ENCODE measurements at places on chromosomes 2 and 18. TPM values are rescaled to one million over a fixed set of nuclear protein-coding genes. Genes with fewer than 3 reads are reported as not detected.

Gene UBR3
- 86.0 TPM for polyA plus RNA-seq

Gene COLEC12
- 3.2 TPM for polyA plus RNA-seq

Gene CSRNP3
- polyA plus RNA-seq = 27.2 TPM

Gene SATB2
- 11.9 TPM for polyA plus RNA-seq

Gene M1AP
- polyA plus RNA-seq = 8.3 TPM

Gene CREG2
- polyA plus RNA-seq = 0.73 TPM

Gene IL36G
- polyA plus RNA-seq = not detected

Gene NFATC1
- 0.91 TPM for polyA plus RNA-seq

Gene METTL8
- 17.0 TPM for polyA plus RNA-seq

Gene FOXI3
- not detected for polyA plus RNA-seq

Gene GBX2
- polyA plus RNA-seq = 0.52 TPM

Gene SERPINB11
- polyA plus RNA-seq = not detected

Gene PTPRN
- 89.5 TPM for polyA plus RNA-seq

Gene IL1RL1
- not detected for polyA plus RNA-seq

Gene MROH2A
- not detected for polyA plus RNA-seq

Gene TRIM43
- polyA plus RNA-seq = not detected

Gene EHD3
- polyA plus RNA-seq = 17.1 TPM

Gene KCNG2
- not detected for polyA plus RNA-seq

Gene PLCD4
- 13.9 TPM for polyA plus RNA-seq

Gene DAPL1
- 7.3 TPM for polyA plus RNA-seq

Gene MERTK
- polyA plus RNA-seq = 1.1 TPM

Gene PROC
- not detected for polyA plus RNA-seq

Gene C2orf68
- polyA plus RNA-seq = 2.0 TPM

Gene CDH2
- 121 TPM for polyA plus RNA-seq

Gene SLC66A2
- 6.9 TPM for polyA plus RNA-seq

Gene FBXO15
- polyA plus RNA-seq = 25.9 TPM

Gene TDRD15
- not detected for polyA plus RNA-seq

Gene DOK6
- polyA plus RNA-seq = 0.76 TPM

Gene TNFRSF11A
- polyA plus RNA-seq = 3.4 TPM

Gene OXER1
- not detected for polyA plus RNA-seq

Gene RNASEH1
- polyA plus RNA-seq = 13.4 TPM

Gene FAM161A
- polyA plus RNA-seq = 3.0 TPM

Gene TWIST2
- not detected for polyA plus RNA-seq

Gene CLEC4F
- polyA plus RNA-seq = not detected

Gene RESP18
- polyA plus RNA-seq = 6.5 TPM

Gene TUBB8B
- not detected for polyA plus RNA-seq

Gene CROCC2
- not detected for polyA plus RNA-seq

Gene CFC1
- polyA plus RNA-seq = 0.39 TPM

Gene PMAIP1
- not detected for polyA plus RNA-seq

Gene STPG4
- polyA plus RNA-seq = not detected

Gene SEH1L
- polyA plus RNA-seq = 83.7 TPM

Gene KLHL30
- not detected for polyA plus RNA-seq

Gene LIMS3
- polyA plus RNA-seq = not detected

Gene KYNU
- polyA plus RNA-seq = not detected

Gene CCL20
- polyA plus RNA-seq = not detected

Gene MOGAT1
- polyA plus RNA-seq = not detected

Gene GTF2A1L
- polyA plus RNA-seq = not detected

Gene TRIM54
- polyA plus RNA-seq = not detected

Gene PAIP2B
- polyA plus RNA-seq = 1.2 TPM

Gene NLRC4
- 0.84 TPM for polyA plus RNA-seq

Gene ST6GAL2
- polyA plus RNA-seq = 15.0 TPM

Gene B3GNT7
- not detected for polyA plus RNA-seq

Gene ZNF396
- polyA plus RNA-seq = 2.4 TPM

Gene SH2D6
- not detected for polyA plus RNA-seq

Gene MC4R
- polyA plus RNA-seq = not detected

Gene ACMSD
- polyA plus RNA-seq = not detected

Gene FLACC1
- polyA plus RNA-seq = 1.1 TPM

Gene CGREF1
- polyA plus RNA-seq = 28.9 TPM

Gene SESTD1
- 186 TPM for polyA plus RNA-seq
